ENCODE measurements at places on chromosomes 5 and 9.

- DNase-seq = no peak
Observed at GRCh38 chr9:29078063-29078666, 1504.9 kb upstream of the C9orf72 start.

DNA sequence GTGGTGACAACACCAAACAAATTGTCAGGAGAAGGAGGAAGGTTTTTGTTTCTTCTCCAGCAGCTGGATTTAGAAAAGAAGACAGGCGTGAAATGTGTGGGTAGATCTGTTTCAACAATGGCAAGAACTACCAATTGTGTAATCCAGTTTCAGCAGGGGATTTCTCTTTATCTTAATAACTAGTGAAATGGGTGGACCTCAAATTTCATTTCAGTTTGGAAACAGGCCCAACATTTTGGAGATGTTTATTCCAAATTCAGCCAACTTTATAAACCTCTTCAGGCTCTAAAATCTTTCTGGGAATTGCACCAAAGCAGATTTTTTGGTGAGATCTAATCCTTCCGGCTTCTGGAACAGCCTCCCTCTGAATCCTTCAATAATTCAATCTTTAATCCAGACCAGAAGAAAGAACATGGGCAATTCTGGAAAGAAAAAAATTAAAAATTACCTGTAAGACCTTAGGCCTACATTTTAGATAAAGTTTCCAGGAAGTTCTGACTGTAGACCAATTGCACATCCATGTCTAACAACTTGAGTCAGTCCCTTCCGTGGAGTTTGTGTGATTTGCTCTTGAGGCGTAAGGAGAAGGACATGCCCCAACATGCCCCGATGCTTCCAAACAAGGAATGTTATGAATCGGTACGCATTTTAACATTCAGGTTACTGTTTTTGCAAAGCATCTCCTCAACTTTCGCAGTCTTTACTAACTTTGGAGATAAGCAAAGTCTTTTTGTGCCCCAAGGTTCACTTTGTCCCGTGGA is 423.6 kb downstream of the IRX1 start:
- no peak for DNase-seq

DNA sequence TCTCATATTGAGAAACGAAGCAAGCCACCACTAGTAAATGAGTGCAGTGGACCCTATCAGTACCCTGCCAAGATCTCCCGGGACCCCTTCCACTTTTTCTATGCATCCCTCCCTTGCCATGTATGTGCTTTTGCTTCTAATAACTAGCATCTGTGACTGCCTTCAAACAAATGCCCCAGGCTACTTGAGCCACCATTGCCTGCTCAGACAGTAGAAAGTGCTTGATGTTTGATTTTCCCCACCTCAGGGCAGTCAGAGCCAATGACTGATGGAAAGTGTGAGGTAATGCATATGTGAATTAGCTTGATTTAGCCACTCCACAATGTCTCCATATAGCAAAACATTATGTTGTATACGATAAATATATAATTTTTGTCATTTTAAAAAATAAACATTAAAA is 797.3 kb upstream of the ACO1 start:
- DNase-seq = no peak

DNA sequence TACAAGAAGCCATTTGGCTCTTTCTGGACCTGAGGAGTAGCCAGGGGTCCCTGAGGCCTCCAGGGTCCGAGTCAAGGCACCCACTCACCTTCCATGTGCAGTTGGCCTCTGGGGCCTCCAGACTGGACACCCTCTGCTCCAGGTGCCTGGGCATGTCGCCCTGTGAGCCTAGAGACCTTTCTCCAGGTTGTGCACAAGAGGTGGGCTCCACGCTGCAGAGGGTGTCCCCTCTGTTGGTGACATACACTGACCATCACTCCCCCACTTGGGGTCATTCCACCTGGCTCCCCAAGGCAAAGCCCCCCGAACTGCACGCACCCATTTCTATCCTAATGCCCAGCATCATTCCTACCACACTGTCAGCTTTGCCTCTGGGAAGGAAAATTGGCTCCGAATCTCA is 48.8 kb downstream of the RASGEF1C start:
- no peak for DNase-seq

DNA sequence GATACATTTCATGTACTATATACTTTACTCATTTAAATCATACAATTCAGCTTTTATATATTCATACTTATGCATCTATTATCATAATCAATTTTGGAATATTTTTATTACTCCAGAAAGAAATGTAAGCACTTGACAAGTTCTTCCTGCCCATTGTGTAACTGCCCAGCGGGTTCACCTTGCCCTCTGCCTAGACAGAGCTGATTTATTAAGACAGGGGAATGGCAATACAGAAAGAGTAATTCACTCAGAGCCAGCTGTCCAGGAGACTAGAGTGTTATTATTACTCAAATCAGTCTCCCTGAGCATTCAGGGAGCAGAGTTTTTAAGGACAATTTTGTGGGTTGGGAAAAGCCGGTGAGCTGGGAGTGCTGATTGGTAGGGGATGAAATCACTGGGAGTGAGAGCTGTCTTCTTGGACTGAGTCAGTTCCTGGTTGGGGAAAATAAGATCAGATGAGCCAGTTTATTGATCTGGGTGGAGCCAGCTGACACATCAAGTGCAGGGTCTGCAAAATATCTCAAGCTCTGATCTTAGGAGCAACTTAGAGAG is 16.1 kb upstream of the SPIN1 start:
- DNase-seq = no peak

GRCh38 chr5:88964831-88965230 is 81.8 kb upstream of the MEF2C start:
- no peak for DNase-seq

GRCh38 chr9:107675351-107676259 is 186.0 kb upstream of the KLF4 start:
- no peak for DNase-seq

- no peak for DNase-seq
Observed at GRCh38 chr5:154251529-154251928, 61.0 kb downstream of the GALNT10 start.

DNA sequence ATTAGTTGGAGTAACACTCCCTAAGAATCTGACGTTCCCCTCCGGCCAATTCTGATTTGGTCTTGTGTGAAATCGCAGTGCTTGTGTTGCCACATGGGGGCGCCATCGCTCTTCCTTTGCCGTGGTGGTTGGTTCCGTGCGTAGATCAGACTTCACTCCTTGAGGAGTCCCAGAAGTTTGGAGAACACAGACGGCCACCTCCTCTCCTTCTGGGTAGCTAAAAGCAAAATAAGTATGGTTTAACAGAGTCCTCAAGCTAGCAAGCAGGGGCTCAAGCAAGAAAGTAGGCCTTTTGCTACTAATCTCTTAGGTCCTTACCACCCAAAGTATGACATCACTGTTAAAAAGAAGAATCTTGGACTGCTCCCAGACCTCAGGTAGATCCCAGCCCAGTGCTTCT is 59.5 kb downstream of the HSPA4 start:
- peak; percentile 85 for DNase-seq

DNA sequence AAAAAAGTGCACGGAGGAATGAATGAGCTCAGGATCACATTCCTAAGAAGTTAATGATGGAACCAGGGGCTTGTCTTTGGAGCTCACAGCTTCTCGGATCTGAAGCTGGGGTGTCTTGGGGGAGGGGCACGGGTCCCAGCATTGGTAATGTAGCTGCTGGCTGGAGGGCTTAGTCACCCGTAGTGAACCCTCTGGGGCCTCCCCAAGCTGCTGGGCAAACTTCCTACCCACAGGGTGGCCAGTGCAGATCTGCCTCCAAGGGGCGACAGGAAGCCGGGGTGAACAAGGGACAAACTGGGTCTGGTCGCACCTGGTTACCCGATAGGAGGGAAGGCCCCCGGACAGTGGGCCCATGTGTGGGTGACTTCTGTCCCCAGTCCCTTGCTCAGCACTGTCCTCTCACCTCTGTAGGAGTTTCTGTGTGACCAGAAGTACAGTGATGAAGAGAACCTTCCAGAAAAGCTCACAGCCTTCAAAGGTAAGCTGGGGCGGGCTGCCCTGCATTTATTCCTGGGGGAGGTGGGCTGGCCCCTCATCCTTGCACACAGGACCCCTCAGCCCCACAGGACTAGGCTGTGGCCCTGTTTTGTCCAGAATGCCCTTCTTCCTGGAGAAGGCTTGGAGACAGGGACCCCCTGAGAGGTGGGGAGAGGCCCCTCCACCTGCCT is 14.1 kb upstream of the NUP214 start:
- no peak for DNase-seq

GRCh38 chr9:116005205-116005604 is 148.4 kb upstream of the PAPPA start:
- no peak for DNase-seq

- DNase-seq = no peak
Observed at GRCh38 chr9:22111954-22112247, 102.8 kb upstream of the CDKN2B start.

DNA sequence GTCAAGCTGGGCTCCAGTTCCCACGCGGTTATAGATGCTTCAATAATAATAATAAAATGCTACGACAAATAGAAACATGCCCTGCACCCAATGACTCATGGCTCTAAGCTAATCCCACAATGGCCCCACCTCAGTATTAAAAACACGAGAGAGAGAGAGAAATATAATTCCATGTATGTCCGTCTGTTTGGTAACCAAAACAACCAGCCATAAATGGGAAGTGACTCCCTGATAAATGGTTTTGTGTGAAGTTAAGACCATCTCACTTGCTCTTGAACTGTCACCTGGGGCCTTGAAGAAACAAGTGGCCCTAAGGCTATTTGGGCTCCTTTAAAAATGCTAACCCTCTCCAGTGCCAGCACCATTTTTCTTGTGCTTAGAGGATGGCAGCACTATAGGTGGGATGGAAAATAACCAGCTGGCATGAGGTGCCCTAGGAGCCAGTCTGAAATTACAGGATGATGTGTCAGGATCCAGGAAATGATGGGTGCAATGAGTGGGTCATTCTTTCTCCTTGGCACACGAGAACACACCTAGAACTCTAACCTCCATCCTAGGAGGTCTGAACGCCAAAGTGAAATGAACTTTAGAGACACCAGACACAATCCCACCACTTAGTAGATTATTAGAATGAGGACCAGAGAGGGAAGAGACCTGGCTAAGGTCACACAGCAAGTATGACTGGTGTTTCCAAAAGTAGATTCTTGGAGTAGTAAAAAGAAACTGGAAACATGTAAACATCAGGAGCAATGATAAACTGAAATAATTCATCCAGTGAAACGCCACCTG is 35.7 kb upstream of the ADRB2 start:
- no peak for DNase-seq

DNA sequence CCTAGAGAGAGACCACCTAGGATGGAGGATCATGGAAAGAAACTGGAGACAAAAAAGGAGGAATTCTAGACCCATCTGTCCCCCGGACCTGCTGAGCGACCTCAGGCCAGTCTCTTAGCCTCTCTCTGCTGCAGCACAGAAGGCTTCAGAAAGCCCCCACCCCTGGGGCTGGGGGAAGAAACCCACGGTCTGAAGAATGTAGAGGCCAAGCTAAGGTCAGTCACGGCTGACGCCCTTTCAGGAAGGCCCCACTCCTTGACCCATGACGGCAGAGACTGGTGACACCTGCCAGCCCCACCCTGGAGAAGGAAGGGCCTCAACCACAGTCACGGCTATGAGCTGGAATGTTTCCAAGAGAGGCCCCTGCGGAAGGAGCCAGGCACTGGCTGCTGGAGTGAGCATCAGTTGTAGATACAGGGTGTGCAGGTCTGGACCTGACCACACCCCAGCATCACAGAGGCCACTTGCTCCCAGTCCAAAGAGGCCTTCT is 120.5 kb upstream of the BOD1 start:
- DNase-seq = no peak

DNA sequence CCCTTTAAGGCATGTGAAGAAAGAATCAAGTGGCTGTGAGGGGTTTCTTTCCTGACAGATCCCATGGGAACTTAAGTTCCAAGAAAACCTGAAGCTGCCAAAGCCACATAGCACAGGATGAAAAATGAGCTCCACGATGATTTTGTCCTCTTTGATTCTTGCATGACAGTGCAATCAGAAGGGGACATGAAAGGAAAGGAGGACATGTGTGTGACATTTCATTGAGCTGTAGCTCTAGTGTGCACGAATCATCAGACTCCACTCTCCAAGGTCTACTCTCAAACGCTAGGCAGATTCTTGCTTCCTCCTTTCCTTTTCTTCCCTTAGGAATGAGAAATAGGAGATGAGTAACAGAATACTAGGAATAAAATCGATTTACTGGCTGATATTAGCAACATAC is 142.0 kb downstream of the ZNF608 start:
- DNase-seq = no peak

GRCh38 chr9:18905883-18906629 is 127.0 kb downstream of the SAXO1 start:
- DNase-seq = no peak

DNA sequence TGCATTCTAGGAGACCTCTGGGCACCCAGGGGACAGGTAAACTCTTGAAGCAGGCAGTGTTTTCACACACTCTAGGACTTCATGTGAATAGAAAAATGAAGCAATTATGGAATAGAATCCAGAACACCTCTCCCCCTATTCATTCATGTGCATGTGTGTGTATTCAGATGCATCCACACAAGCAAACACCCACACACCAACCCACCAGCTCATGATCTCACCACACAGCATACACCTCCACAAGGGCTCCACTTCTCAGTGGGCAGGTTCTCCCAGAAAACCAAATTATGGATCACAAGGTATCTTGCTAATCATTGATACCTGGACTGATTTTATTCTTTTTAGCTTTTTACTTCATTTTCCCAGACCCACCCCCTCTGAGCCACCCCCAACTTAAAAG is 21.2 kb upstream of the HSD17B3 start:
- DNase-seq = no peak

DNA sequence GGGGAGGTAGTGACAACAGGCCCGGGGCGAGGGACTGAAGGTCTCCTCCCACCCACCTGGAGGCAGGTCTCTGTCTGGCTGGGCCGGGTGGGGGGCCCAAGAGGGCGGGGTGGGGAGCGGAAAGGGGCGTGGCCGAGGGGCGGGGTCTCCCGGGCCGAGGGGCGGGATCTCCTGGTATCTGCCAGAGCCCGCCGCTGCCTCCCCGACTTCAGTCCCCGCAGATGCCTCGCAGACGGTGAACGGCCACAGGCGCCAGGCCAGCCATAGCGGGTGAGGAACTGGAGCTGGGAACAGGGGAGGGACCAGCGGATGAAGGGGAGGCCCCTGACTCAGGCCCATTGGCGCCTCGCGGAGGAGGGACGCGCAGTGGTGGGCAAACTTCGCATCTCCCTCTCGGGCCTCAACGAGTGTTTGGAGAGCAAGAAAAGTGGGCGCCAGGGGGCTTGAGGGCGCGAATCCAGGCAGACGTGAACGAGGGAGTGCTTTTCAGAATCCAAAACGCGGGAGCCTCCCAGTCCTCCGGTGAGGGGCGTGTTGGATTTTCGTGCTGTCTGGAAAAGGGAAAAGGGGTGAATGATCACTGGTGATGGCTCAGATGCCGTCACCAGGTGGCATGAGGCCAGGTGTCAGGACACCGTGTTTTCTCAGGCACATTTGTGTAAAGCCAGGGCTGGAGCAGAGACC is at the start of gene ADGRD2:
TSS of gene ADGRD2 (plus strand) at position 211 of the 684 bp plus-strand sequence. CDS start 1,216 bp downstream, outside the sequence.
- DNase-seq = no peak

DNA sequence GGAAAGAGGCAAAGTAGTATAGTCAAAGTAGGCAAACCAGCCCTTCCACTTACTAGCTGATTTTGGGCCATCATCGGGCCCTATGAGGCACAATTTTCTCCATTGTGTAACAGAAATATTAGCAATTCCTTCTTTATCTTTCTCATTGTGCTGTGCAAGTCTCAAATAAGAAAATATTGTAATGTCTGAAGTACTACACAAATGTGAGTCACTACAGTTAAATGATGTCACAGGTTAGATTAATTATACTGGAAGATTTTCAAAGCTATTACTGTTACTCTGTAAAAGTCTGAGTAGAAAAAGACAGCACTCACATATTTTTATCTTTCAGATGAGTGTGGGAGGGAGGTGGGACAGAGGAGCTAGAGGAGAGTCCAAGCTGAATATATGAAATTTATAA is 12.4 kb upstream of the TMC1 start:
- no peak for DNase-seq

GRCh38 chr5:67147760-67148159 is 48.8 kb downstream of the CD180 start:
- no peak for DNase-seq
